ENCODE measurements at places on chromosomes 2 and 18. TPM values are rescaled to one million over a fixed set of nuclear protein-coding genes. Genes with fewer than 3 reads are reported as not detected.

DNA sequence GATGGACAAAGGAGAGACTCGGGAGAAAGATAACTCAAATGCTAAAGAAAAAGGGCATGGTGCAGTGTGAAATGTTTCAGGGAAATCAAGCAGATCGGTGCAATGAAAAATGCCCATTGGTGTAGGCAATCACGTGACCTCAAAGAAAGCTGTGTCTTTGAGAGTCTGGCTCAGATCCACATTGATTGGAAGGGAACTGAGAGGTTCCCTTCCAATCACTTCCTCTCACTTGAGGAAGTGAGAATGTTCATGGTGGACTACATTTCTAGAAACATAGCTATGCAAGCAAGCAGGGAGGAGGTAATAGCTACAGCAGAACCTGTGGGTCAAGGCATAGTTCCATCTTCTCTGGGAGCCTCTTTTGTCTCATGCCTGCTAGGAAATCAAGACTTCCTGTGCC is 187.4 kb downstream of the LPIN1 start:
- ATAC-seq = no peak

- peak; percentile 93 for ATAC-seq
Measured at GRCh38 chr2:37855283-37856041, 69.6 kb upstream of the RMDN2 start.

GRCh38 chr2:39481611-39482010 is 44.5 kb upstream of the MAP4K3 start:
- ATAC-seq = no peak

GRCh38 chr2:133331436-133331835 is 236.8 kb downstream of the NCKAP5 start:
- ATAC-seq = no peak

DNA sequence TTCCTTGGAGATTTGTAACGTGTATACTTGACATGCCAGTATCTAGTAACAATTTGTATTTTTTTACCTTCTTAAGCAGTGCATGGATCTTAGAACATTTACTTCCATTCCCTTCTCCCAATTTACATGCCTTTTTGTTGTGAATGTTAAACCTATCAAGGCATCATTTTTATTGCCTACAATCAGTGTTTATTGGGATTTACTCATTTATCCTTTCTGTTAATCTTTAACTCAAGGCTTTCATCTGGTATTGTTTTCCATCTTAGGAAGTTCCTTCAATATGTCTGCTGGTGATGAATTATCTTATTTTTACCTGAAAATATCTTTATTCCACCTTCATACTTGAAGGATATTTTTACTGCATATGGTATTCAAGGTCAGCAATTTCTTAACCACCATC is 88.5 kb upstream of the EMILIN2 start:
- ATAC-seq = no peak

DNA sequence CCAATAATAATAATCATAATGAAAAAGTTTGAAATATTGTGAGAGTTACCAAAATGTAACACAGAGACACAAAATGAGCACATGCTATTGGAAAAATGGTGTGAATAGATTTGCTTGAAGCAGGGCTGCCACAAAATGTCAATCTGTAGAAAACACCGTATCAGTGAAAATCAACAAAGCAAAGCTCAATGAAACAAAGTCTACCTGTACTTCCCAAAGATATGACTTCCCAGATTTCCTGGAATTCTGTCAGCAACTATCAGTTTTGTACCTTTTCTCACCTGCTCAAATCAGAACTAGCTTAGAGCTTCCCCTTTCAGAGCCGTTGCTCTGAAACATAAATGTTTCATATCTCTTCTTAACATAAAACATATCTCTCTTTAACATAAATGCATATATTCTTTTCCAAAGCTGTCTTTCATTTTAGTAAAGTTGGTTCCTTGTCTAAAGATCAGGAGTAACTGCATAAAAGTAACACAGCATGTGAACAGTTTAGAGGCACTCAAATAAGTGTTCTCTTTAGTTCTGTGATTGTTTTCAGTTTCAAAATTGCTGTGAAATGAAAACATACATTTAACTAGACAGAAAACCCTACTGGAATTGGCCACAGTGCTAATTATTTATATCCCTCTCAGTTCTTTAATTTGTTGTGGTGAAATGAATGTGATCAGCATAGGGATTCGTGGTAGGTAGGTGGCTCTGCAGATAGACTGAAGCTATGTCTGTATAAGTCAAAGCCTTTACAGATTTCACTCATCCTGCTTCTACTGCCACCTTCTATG is 262.5 kb downstream of the KCNJ3 start:
- ATAC-seq = no peak

DNA sequence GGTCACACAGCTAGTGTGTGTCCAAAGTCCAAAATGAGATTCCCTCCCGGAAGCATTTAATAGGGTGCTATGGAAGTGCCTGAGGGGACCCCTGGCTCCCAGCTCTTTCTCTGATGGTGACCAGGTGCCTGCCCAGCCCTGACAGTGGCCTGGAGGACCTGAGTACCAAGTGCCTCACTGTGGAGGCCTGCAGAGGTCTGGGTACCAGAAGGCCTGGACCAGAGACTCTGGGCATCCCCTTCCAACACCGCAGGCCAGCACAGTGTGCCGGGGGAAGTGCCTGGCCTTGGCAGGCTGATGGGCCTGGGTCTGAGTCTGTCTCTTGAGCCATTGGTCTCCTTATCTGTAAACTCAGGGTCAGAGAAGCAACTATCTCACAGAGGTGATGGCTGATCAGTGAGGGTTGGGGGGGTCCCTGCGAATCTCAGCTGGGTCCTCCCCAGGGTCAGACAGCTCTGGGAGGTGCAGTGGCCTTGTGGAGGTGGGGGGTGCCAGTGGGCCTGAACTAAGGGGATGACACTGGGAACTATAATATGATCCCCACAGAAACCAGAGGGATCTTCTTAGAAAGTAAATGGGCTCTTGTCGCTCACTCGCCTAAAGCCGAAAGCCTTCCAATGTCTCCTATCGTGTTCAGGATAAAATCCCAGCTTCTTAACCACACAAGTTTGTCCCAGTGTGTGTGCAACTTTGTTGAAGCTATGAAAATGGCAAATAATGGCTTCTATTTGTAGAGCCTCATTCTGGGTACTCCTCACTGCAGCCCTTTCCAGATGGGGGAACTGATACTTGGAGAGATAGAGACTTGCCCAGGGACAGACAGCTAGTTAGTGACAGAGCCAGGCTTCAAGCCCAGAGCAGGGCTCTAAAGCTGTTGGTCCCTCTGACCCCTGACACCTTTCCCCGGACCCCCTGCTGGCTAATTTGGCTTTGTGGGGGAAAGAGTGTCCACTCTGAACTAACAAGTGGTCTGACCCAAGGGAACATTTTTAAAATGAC is 225.1 kb downstream of the TFCP2L1 start:
- ATAC-seq = no peak

Gene AFF3
- total RNA-seq = 0.96 TPM

Gene ERLEC1
- 15.5 TPM for total RNA-seq

Gene ACVR1C
- 0.64 TPM for total RNA-seq

Gene PLGLB1
- total RNA-seq = 0.64 TPM

All from esophagus mucosa (tissue), 1 donor.